ENCODE measurements at places on chromosomes 1 and 21.
A peak's percentile ranks its signal among the peaks of the same experiment; 100 is the strongest.

DNA sequence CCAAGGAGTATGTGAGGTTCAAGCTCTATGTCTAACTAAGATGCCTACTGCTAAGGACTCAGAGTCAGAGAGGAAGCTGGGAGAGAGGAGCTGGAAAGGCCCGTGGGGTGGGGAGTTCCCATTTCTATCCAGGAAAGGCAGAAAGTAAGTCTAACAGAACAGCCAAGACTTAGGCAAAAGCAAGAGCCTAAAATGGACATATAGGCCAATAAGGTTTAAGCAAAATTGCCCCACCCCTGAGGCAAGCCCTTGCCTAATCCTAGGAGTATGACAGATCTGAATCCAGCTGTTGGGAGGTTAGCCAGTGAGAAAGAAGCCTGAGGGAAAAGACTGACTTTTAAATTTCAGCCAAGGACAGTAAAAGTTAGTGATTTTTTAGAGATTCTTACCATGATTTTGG is 1.6 kb upstream of the KLHDC9 start:
- DNase-seq: no peak

- no peak for DNase-seq
These were observed 59.7 kb downstream of the CLIC6 start for GRCh38 chr21:34728479-34728878.

DNA sequence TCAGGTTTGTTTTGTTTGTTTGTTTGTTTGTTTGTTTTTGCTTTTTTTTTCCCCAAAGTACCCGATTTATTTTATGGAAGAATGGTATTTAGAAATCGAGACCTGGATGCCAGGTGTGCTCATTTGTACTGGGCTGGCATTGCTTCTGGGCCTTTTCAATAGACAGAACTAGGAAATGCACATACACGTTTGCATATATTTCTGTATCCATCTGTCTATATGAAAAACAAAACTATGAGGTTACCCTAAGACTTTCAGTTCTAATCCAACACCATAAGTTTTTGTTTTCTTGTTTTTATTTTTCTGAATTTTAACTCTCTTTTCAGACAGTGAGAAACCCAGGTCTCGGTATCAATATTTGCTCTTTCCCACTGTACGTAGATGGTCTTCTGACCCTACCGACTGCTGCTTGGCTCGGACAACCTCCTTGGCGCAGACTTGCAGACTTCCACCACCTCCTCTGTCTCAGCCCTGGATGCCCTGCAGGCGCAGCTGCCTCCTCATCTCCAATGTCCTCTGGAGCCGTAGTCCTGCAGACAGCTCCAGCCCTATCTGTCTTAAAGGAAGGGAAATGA is 171.7 kb downstream of the NEK7 start:
- no peak for DNase-seq

- no peak for DNase-seq
These were observed 66.5 kb upstream of the IGSF21 start for GRCh38 chr1:18041102-18041501.

DNA sequence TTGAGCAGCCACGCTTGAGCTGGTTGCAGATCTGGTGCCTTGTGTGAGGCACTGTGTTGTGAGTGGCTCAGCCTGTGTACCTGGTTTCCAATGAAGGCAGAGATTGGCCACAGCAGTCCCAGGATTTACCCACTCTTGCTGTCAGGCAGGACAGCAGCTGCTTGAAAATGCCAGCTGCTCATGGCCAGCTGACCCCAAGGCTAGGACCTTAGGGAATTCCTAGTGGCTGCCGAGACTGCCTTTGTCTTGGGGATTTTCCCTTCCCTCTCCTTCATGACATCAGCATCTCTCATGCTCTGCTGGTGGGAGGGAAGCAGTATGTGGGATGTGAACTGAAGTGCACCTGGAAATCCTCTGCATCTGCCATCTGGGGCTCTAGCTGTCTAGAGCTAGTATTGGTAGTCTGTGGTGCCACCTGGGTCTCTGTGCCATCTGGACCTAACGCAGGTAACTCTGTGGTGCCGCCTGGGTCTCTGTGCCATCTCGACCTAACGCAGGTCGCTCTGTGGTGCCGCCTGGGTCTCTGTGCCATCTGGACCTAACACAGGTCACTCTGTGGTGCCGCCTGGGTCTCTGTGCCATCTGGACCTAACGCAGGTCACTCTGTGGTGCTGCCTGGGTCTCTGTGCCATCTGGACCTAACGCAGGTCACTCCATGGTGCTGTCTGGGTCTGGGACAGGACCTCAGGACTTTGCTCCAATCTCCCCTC is 3.8 kb upstream of the LRRC47 start:
- no peak for DNase-seq

DNA sequence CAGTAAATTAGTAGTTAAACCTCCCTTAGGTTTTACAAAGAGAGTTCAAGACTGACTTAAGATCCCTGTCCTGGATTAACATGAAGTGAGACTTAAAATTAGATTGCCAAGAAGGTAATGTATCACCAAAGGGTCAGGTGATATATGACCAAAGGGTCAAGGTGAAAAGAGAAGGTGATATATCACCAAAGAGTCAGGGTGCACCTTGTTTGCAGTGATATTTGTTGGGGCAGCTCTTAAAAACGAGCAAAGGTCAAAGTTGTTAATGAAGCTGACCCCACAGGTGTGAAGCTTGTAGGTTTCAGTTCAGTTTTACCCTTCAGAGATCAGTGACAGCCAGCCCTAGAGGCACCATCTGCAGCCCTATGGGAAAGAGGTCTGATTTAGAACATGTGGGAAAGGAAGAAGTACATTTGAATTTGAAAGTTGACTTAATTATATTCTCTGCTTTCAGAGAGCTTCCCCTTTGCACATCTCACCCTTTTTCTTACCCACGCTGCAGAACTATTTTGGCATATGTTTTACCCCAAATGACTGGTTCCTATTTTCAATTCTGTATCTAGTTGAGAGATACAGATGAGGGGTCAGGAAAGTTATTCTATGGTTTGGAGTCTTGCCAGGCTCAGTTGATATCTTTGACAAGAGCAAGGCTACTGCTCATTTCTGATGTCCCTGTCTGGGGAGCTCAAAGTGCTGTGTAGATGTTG is 170.8 kb downstream of the S1PR1 start:
- DNase-seq: no peak

DNA sequence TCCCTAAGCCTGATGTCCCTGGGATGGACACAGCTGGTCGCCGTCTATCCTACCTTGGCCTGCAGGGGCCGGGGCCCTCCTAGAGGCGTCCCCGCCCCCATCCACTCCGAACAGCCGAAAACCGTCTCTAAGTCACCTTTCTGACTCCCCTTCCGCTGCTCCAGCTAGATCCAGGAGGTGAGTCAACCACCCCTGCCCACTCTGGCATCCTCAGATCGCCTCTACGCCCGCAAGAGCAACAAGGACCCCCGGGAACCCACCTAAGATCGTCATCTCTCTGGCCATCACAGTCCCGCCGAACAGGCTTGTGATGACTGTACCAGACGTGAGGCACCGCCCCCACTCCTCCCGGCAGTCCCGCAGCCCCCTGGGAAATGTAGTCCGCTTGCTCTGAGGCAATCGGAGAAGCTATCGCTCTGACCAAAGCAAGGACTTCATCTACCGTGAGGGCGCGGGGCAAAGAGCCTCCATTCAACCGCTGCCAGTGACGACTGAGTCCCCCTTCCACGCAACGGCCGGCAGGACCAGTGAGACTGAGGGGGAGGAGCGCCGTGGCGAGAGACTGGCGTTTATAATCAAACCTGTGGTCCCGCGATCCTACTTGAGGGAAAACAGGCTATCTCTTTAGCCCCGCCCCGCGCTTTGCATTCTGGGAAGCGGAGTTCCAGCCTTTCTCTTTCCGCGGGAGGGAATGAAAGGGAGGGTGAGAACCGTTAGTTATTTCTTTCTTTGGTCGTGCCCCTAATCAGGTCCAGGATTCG is at the start of gene HSPA13:
Gene HSPA13, minus strand, starts transcription at position 312 of the 761 bp plus-strand sequence. Its CDS starts 27 bp downstream, at position 285.
- peak; percentile 100 for DNase-seq

DNA sequence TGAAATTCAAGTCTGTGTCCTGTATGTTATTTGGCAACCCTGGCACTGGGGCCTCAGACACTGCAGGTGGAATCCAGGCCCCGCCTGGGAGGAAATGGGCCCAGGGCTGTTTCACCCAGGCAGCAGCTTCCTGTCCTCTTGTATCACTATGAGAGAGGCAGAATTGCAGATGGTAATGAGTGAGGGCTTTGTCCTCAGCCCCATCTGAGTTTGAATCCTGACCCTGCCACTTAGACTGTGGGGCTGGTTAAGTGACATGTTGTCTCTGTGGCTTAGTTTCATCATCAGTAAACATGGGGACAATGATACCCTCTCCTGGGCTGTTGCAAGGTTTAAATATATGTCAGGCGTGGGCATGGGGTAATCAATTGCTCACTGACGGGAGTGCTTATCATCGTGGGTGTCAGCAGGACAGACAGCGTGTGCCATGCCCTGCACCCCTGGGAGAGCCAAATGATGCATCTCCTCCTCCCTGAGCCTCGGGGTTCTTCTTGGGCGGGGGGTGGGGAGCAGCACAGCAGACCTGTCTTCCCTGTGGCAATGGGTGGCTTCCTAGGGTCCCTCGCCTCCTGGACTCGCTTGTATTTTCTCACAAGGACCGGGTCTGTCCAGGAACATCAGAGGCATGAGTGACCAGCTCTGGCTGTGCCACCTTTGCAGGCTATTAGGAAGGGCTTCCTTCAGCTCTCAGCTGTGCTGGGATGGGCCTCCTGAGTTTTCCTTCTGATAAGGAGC is 42.1 kb downstream of the ARHGEF10L start:
- no peak for DNase-seq

DNA sequence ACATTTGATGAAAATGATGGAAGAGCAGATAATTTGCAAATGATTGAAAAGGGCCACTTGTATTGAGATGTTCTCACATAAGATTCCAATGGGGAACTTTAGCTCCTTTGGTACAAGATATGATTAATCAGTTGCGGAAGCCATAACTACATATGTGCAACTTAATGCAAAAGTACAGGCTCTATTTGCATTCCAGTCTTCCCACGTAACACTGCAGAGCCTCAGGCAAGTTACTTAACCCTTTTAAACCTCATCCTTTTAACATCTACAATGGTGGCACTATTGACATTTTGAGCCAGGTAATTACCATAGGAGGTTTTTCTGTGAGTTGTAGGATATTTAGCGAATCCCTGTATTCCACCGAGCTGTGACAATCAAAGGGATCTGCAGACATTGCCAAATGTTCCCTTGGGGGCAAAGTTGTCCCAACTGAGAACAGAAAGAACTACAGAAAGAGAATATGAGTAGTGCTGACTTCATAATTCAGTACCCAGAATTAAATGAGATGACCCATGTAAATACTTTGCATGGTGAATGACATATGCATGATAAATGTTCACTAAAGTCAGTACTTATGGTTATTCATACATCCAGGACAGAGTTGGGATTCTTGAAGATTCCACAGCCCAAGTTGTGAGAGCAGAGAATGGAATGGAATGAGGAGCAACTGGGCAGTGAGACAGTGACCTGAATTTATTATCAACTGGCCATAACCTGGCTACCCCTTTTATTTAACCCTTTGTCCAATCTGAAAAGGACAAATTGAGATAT is 62.6 kb downstream of the SPAG17 start:
- DNase-seq: no peak

DNA sequence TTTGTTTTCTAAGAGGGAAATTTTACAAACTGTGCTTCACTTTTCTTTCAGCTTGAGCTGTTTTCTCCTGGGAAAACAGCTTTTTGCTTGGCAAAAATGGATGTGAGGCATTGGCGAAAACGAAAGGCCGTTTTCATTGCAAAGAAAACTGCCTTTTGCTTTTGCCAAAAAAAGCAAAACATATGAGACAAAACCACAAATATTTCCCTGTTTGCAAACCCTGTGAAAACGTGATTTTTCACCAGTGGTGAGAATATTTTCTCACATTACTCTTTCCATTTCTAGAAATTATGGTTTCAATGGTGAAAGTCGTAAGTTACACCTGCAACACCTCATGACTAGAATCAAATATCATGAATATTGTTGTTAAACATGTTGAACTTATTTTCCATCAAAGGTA is 74.0 kb upstream of the ZBTB18 start:
- no peak for DNase-seq

- no peak for DNase-seq
These were observed 20.5 kb upstream of the THRAP3 start for GRCh38 chr1:36203554-36204346.

DNA sequence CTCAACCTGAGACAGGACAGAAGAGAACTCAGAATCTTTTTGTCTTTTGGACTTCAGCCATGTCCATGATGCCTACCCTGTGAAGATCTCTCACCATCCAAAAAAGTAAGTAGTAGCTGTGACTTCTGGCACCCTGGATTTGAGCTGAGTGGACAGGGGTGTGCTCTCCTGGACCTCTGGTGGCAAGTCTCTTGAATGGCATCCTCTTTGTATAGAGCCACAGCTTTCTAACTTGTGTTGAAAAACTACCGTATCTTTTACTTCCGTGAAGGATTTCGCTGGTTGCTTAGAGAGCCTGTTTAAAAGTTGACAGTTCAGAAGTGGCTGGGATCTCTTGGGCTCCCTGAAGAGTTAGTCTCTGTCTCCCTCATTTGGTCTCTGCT is 1.8 kb downstream of the MFN2 start:
- DNase-seq: no peak

DNA sequence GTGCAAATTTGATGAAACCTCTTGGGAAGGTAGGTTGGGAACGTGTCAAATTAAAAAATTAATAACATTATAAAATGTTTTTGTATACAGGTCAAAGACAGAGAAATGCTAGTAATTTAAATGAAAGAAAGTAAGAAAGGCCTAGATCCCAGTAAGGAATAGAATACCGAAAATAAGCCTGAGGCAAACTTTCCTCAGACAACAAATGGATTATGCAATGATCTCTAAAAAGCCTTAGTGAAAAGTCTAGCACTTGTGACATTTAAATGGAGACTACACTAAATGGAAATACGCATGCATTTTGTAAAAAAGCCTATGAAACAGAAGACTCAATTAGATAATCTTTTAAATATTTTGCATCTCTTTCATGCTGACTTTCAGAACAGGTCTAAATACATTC is 138.5 kb upstream of the ZNHIT6 start:
- DNase-seq: no peak

- DNase-seq: peak; percentile 97
These were observed 6.9 kb downstream of the TNFRSF1B start for GRCh38 chr1:12173631-12174121.

DNA sequence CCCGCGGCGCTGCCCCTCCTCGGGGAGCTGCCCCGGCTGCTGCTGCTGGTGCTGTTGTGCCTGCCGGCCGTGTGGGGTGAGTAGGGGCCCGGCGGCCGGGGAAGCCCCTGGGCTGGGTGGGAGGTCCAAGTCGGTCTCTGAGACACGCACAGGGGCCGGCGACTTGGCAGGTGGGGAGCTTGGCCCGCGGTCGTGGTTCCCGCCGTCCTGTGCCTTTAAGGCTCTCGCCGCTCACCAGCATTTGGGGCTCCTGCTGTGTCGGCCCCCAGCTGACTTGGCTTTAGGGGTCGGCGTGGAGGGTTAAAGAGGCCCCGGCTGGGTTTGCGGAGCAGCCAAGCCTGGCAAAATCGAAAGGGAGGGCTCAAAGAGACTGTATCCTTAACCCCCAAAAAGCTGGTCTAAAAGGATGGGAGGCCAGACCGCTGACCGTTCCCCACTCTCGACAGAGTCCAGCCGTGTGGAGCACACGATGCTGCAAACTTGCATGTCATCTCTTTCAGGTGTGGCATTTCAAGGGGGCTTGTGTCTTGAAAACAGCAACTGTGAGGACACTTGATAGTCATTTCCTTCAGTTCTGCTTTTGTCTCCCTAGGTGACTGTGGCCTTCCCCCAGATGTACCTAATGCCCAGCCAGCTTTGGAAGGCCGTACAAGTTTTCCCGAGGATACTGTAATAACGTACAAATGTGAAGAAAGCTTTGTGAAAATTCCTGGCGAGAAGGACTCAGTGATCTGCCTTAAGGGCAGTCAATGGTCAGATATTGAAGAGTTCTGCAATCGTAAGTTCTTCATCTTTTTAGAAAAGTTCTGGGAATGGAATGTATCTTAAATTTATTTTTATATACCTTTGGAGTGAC is 540 bp downstream of the CD55 start:
- no peak for DNase-seq

GRCh38 chr1:49597436-49597835 is 426.3 kb downstream of the AGBL4 start:
- DNase-seq: no peak

Measured in CD4-positive, alpha-beta memory T cell (primary cell).